ENCODE measurements at places on chromosomes 4 and X. TPM values are rescaled to one million over a fixed set of nuclear protein-coding genes. Genes with fewer than 3 reads are reported as not detected.
A peak's percentile ranks its signal among the peaks of the same experiment; 100 is the strongest.

Gene USP26
- not detected for total RNA-seq

Gene TBC1D8B
- 7.3 TPM for total RNA-seq

Gene NHSL2
- total RNA-seq = 7.8 TPM

Gene FUNDC1
- total RNA-seq = 15.0 TPM

Gene MSANTD1
- 0.89 TPM for total RNA-seq

Gene ABCE1
- total RNA-seq = 80.6 TPM

DNA sequence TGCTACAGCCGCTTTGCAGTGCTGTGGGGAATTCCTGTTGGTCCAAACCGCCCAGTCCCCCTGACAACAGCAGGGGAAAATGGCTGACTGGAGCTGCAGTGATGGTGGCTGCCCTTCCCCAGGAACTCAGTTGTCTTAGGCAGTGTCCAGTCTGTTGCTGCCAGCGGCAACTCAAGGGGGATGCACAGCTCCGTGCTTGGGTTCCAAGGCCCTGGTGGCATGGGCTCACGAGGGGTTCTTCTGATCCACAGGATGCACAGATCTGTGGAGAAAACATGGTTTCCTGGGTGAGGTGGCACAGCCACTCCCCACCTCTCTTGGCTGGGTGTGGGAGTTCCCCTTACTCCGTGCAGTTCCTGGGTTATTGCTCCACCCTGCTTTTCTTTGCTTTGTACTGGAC lies 261.2 kb downstream of the TLL1 start:
- DNase-seq = no peak

- DNase-seq = no peak
Measured at GRCh38 chr4:38294238-38294637, 334.0 kb downstream of the PTTG2 start.

DNA sequence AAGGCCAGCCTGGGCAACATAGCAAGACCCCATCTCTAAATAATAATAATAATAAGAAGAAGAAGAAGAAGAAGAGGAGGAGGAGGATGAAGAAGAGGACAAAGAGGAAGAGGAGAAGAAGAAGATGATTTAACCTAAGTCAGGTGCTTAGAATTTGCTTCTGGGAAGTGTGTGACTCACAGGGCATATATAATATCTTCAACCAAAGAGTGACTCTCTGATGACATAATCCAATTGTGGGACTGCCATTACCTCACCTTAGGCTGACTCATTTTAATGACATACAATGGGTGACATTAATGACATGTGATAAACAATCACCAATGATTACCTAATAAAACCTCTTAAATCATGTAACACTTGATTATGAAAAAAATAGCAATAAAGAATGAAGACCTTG lies 32.7 kb upstream of the MBTPS2 start:
- DNase-seq = no peak

GRCh38 chr4:3369781-3370674 lies 71.7 kb upstream of the HGFAC start:
- peak; percentile 92 for DNase-seq

- DNase-seq = no peak
Measured at GRCh38 chr4:185196437-185196836, 7.4 kb downstream of the CFAP97 start.

GRCh38 chr4:3067473-3068001 lies 6.8 kb downstream of the HTT-AS start:
- no peak for DNase-seq

GRCh38 chr4:48439988-48440387 lies 43.2 kb upstream of the SLC10A4 start:
- DNase-seq = no peak

DNA sequence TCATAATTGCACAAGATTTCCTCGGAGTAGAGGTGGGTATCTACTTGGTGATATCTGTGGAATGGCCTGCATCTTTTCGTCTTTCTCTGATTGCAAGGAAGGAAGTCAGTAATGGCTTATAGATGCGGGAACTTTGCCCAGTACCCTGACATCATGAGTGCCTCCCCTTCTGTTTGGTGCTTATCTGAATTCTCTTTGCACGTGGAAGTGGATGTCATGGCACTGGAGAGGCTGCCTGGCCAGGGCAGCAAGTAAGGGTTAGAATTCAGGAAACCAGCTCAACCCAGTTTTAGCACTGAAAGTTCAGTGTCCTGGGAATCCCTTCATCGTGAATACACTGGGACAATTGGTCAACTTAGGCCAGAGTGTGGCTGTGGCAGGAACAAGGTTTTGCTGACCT lies 83.5 kb upstream of the RAPGEF2 start:
- DNase-seq = no peak

DNA sequence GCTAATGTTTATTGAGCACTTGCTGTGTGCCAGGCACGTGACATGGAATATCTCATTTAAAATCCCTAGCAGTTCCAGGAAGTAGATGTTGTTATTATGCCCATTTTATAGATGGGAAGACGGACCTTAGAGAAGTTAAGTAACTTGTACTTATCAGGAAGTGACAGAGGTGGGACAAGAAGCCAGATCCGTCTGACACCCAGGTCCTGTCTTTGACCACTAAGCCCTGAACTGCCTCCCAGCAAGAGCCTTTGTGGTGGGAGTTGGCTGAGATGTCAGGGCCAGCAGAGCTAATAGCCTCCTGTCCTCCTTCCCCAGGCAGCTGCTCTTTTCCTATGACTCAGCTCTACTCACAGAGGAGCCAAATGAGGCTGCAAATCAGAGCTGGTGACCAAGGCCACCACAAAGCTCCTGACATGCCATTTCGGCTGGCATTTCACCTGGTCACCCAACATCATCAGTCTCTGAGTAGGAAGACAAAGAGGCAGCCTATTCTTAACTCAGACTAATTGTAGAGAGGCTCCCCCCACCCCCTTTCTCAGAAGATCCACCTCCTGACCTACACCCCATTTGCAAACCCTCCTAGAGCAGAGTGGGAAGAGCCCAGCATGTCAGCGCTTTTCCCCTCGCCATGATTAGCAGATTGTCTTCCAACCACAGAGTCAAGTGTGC lies 175.1 kb upstream of the KIT start:
- no peak for DNase-seq

DNA sequence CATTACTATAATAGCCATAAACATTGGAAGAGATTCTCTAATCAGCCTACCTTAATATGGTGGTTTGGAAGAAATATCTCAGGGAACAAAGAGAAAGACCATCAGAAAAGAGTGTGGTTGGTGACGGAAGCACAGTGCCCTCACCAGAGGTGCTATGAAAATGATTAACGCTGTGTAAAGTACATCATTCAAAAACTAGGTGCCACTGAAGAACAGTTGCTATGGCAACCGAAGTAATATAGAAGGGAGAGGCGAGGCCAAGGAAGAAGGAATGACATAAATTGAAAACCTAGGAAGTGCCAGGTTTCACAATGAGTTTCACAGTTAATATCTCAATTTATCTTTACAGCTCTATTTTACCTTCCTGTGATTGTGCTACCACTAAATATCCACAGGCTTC lies 57.0 kb upstream of the ARSJ start:
- DNase-seq = no peak

Data from muscle of leg (tissue), 16 donors.